ENCODE measurements at places on chromosomes 11 and 22.
A peak's percentile ranks its signal among the peaks of the same experiment; 100 is the strongest.

- peak; percentile 73 for DNase-seq
Observed at GRCh38 chr22:43151251-43152002, at the start of gene TSPO. TSS of gene TSPO (plus strand) at chr22:43151559. CDS start at chr22:43159239, 7,680 bp downstream.

GRCh38 chr11:62705413-62705812, 1.8 kb downstream of the BSCL2 start:
- DNase-seq, result no peak

DNA sequence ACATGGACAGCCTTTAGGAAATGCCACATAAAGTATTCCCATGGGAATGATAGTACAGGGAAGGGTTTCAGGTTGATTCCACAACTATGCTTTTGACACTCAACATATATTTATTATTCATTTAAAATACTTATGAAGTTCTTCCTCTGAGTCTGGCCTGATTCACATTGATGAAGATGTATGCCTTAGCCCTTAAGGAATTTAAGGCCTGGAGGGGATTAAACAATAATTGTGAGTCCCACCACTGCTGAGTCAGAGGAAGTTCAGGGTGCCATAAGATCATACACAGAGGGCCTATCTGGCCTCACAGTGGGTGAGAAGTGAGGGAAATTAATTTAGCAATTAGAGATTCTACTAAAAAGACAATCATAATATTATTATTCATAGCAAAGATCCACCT, 161.1 kb upstream of the SNX19 start:
- no peak for DNase-seq

- DNase-seq, result no peak
Observed at GRCh38 chr22:48621085-48621484, 1206.6 kb downstream of the BRD1 start.

- DNase-seq, result no peak
Observed at GRCh38 chr11:3140291-3140603, 24.9 kb downstream of the OSBPL5 start.

DNA sequence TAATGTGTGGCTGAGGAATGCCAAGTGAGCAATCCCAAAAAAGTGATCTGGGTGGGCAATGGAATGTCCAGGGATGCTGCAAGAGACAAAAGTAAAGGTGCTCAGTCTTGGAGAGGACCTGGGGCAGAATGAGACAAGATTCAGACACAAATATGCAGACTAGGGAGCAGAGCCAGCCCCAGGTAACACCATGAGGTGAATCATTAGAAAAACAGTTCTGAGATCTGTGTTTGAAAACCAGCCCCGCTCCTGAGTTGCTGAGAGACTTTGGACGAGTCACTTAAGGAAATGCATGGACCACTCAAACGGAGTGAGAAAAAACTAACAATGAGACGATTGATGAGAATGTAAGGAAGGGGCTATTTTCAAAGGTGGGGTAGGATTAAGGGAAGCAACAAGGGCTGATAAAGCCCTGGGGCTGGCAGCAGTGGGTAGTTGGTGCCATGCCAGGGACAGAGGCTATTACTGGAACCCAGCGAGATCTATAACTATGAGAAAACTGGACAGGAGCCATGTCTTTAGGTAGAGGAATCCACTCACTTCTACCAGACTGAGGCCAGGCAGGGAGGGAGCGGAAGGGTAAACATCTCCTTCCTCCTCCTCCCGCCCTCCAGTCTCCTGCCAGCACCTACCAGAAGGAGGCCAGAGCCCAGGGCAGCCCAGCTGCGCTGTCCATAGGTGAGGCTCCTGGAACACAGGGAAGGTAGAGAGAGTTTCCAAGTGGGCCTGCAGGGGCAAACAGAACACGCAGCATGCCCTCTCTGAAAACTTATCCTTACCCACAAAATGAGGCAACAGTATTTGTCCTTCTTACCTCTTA, 130.4 kb upstream of the TEAD1 start:
- no peak for DNase-seq

GRCh38 chr11:85276332-85276731, 350.8 kb downstream of the DLG2 start:
- no peak for DNase-seq

DNA sequence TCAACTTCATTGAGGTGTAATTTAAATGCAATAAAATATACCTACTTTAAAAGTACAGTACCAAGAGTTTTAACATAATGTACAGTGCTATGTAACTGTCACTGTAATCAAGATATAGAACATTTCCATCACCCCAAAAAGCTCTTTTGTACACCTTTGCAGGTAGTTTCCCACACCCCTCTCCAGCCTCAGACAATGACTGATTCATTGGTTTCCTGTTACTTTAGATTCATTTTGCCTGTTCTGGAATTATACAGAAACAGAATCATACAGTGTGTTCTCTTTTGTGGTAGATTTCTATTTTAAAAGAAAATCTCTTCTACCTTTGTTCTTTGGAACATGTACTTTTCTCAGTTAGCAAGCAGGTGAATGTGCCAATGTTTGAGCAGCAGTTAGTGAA, 38.2 kb downstream of the SHISA8 start:
- DNase-seq, result no peak

GRCh38 chr11:8913961-8914660, 3.1 kb downstream of the AKIP1 start:
- peak; percentile 38 for DNase-seq

GRCh38 chr11:47280860-47281259, 10.9 kb downstream of the MADD start:
- DNase-seq, result no peak

DNA sequence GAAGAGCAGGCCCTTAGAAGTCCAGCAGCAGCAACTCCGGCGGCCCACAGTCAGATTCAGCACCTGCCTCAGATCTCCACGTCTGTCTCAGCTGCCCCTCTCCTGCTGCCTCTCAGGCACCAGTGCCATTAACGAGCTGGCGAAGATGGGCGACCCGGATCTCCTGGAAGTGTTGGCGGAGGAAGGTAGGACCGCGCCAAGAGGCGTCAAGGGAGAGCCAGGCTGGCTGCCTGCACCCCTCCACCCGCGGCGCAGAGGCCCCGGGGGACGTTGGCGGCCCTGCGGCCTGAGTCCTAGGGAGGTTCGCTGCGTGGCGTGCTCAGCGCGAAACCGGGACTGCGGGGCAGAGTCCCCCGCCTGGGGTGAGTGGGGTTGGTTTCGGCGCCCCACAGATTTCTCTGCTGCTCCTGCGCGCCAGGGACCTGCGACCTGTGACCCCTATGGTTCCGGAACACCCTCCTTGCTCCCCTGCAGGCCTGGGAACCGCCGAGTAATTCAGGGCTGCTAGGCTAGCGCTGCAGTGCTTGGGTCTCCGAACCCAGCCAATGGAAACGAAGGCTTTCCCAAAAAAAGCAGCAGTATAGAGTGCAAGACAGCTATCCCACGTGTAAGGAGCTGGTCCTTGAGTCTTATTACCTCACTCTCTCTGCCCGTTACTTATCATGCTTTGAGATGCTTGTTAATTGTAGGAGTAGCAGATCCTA, 615 bp downstream of the ANO5 start:
- no peak for DNase-seq

GRCh38 chr11:63599211-63600122, 14.8 kb downstream of the PLAAT3 start:
- DNase-seq, result no peak

GRCh38 chr11:43747130-43747802, 66.7 kb downstream of the HSD17B12 start:
- DNase-seq, result no peak

- no peak for DNase-seq
Observed at GRCh38 chr22:49587987-49588386, 239.7 kb downstream of the BRD1 start.

- no peak for DNase-seq
Observed at GRCh38 chr22:49994361-49995040, 18.1 kb downstream of the IL17REL start.

DNA sequence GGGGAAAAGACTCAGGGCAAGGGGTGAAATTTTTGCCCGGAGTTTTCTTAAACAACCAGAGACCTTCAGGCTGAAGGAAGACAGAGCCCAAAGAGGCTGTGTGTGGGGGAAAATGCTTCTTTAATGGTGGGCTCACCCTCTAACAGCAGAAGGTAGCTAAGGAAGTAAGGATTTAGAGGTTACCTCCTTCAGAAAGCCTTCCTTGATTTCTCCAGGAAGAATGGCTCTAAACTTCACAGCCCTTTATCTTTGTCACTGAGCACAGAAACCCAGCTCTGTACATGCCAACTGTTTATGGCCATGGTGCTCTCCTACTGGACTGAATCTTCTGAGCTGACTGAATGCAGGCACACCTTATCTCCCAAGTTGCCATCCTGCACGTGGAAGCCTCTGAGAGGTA, 196.0 kb downstream of the TENM4 start:
- no peak for DNase-seq

GRCh38 chr11:125675196-125675595, 5.5 kb downstream of the ACRV1 start:
- DNase-seq, result no peak

GRCh38 chr11:75845324-75845723, 30.3 kb downstream of the UVRAG start:
- no peak for DNase-seq
